ENCODE measurements at places on chromosomes 2 and 18.

GRCh38 chr2:166485558-166486178, 8.4 kb downstream of the SCN7A start:
- no peak overlapping the region for H3K4me3 ChIP-seq
- DNase-seq, result no peak
- no peaks in the 10 kb centered on the region for H3K36me3 ChIP-seq
- H3K4me1 ChIP-seq, result no peaks in the 10 kb centered on the region
- H3K27me3 ChIP-seq, result no peaks in the 10 kb centered on the region

- no peaks in the 10 kb centered on the region for H3K36me3 ChIP-seq
- no peaks in the 10 kb centered on the region for H3K27me3 ChIP-seq
- no peak for DNase-seq
- H3K4me1 ChIP-seq, result no peaks in the 10 kb centered on the region
Measured at GRCh38 chr2:29245742-29246382, 130.6 kb downstream of the CLIP4 start.

DNA sequence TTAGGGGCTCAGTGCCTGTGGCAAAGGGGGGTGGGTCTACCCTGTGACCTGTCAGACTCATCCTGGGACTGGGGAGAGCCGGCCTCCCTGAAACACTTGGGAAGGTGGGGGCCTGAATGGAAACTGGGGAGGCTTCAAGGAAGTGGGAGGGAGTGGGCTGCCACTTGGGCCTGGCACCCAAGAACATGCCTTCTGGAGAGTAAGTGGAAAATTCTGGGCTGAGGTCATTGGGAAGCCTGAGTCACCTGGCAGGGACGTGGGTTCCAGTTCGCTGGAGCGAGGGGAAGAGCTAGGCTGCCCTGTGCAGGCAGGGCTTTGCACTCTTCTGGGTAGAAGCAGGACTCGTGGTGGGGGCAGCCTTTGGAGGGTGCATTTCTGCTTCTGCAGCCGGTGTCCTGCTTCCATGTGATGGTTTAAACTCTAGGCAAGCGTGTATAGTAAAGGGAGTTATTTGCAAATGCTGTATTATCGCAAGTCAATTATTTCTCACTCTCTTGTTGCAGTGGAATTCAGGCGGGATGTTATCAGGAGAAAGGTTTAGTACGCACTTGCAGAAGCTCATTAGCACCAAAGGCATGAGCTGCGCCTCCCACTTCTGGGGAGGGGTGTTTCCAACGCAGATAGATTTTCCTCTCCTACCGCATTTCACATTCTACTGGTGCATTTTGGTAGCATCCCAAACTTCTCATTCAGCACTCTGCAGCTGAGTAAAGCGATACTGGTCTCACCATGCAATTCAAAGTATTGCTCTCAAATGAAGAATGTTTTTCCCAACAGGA, 3.8 kb downstream of the LRRFIP1 start:
- peaks cover 2% of the 10 kb centered on the region for H3K36me3 ChIP-seq
- no peak for DNase-seq

GRCh38 chr2:56754066-56754615, 570.4 kb downstream of the CCDC85A start:
- no peaks in the 10 kb centered on the region for H3K36me3 ChIP-seq
- H3K27me3 ChIP-seq, result no peaks in the 10 kb centered on the region
- H3K4me3 ChIP-seq, result no peak overlapping the region
- no peaks in the 10 kb centered on the region for H3K4me1 ChIP-seq
- no peak for DNase-seq

GRCh38 chr2:134469516-134470115, 215.7 kb downstream of the MGAT5 start:
- no peaks in the 10 kb centered on the region for H3K36me3 ChIP-seq
- H3K27me3 ChIP-seq, result no peaks in the 10 kb centered on the region
- no peaks in the 10 kb centered on the region for H3K4me1 ChIP-seq
- H3K4me3 ChIP-seq, result no peak overlapping the region
- no peak overlapping the region for H3K27ac ChIP-seq

DNA sequence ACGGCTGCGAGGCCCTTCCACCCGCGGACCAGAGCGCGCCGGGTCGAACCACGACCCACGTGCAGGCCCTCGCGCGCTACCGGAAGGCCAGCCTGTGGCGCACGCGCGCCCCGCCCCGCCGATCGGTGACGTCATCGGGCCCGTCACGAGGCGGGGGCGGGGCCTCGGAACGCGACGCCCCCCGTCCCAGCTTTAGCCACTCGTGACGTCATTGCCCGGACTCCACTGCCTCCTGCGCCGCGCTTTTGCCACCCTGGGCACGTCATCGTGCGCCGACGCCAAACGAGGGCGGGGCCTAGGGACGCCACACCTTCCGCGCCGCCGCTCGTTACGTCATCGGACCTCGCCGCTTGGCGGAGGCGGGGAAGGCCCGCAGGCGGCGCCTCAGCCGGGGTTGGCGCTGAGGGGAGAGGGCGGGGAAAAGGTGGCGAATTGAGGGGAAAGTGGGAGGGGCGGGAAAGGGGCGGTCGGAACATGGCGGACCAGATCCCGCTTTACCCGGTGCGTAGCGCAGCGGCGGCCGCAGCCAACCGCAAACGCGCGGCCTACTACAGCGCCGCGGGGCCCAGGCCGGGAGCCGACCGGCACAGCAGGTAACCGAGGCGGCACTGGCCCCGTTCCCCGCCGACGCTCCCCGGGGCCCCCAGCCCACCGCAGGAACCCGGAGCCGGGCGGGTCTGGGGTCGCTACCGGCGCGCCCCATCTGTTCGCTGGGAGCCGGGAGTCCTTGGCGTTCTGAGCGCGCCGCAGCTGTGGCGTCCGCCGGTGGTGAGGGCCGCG, at the start of gene ATP9B:
Gene ATP9B, plus strand, starts transcription at position 458 of the 780 bp plus-strand sequence. Its CDS starts 17 bp downstream, at position 475.
- no peaks in the 10 kb centered on the region for H3K27me3 ChIP-seq
- peak within 1 kb of the TSS; percentile 58 for H3K4me3 ChIP-seq
- no peaks in the 10 kb centered on the region for H3K36me3 ChIP-seq

- no peaks in the 10 kb centered on the region for H3K36me3 ChIP-seq
- H3K4me1 ChIP-seq, result peaks cover 4% of the 10 kb centered on the region
- H3K4me3 ChIP-seq, result no peak overlapping the region
- peaks cover 98% of the 10 kb centered on the region for H3K27me3 ChIP-seq
Measured at GRCh38 chr18:906416-907114, 1.9 kb downstream of the ADCYAP1 start.

GRCh38 chr2:14535156-14535555, 97.4 kb upstream of the LRATD1 start:
- no peaks in the 10 kb centered on the region for H3K27me3 ChIP-seq
- no peak overlapping the region for H3K4me3 ChIP-seq
- DNase-seq, result no peak
- H3K36me3 ChIP-seq, result no peaks in the 10 kb centered on the region
- H3K4me1 ChIP-seq, result no peaks in the 10 kb centered on the region

- H3K36me3 ChIP-seq, result no peaks in the 10 kb centered on the region
- no peaks in the 10 kb centered on the region for H3K27me3 ChIP-seq
- no peaks in the 10 kb centered on the region for H3K4me1 ChIP-seq
- no peak overlapping the region for H3K27ac ChIP-seq
- no peak for DNase-seq
Measured at GRCh38 chr2:157592948-157593347, 35.7 kb downstream of the ACVR1C start.

- peaks cover 8% of the 10 kb centered on the region for H3K4me1 ChIP-seq
- peaks cover 23% of the 10 kb centered on the region for H3K36me3 ChIP-seq
- no peaks in the 10 kb centered on the region for H3K27me3 ChIP-seq
- H3K27ac ChIP-seq, result no peak overlapping the region
- DNase-seq, result no peak
Measured at GRCh38 chr2:148877403-148877740, 2.3 kb downstream of the KIF5C start.

DNA sequence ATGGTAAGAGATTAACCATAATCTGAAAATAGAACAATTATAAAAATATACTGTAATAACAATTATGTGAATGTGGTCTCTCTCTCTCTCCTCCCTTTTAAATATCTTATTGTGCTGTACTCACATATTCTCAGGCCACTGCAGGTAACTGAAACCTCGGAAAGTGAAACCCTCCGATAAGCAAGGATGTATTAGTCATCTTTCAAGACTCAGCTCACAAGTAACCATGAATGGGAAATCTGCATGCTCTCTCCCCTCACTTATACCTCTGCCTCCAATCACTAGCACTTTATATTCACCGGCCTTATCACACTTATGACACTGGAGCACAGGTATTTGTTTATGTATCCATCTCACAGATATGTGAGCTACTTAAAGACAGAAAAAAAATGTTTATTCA, 139.7 kb downstream of the LRP2 start:
- H3K4me1 ChIP-seq, result no peaks in the 10 kb centered on the region
- H3K4me3 ChIP-seq, result no peak overlapping the region
- peaks cover 32% of the 10 kb centered on the region for H3K36me3 ChIP-seq
- H3K27me3 ChIP-seq, result no peaks in the 10 kb centered on the region
- no peak overlapping the region for H3K27ac ChIP-seq

DNA sequence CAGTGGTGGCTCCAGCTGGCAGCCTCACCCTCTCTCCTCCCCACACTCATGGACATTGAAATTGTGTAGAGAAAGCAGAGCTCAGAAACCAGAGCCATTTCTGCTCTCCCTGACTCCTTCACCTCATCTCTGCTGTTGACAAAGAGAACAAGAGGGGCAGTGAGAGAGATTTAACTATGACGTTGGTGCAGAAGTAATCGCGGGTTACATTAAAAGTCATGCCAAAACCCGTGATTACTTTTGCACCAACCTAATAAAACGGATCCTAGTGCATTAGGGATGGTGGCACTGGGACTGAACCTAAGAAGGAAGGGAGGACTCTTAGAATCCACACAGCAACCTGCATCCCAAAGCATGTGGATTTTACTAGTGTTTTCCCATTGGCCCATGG, 113.3 kb upstream of the CDC42EP3 start:
- no peak overlapping the region for H3K27ac ChIP-seq
- DNase-seq, result no peak
- no peaks in the 10 kb centered on the region for H3K36me3 ChIP-seq
- no peaks in the 10 kb centered on the region for H3K27me3 ChIP-seq
- no peak overlapping the region for H3K4me3 ChIP-seq
- H3K4me1 ChIP-seq, result no peaks in the 10 kb centered on the region

DNA sequence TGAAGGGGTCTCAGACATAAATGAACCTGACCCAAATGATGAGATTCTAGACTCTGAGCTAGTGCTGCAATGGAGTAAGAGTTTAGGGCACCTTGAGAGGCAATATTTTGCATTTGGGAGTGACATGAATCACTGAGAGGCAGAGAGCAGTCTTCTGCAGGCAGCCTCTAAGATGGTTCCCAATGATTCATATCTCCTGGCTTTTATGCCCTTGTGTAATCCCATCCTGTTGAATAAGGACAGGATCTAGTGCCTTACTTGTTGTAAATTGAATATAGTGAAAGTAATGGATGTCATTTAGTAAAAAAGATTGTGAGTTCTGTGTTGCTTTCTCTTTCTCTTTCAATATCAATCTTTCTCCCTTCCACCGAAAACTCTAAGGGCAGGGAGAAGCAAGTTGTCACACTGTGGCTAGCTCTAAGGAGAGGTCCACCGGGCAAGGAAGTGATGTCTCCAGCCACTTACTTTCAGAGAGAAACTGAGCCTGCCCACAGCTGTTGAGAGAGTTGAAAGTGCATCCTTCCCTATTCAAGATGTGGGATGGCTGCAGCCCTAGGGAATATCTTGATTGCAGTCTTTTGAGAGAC, 144.7 kb downstream of the TRIB2 start:
- no peaks in the 10 kb centered on the region for H3K4me1 ChIP-seq
- no peak overlapping the region for H3K4me3 ChIP-seq
- DNase-seq, result no peak
- H3K27me3 ChIP-seq, result no peaks in the 10 kb centered on the region
- H3K27ac ChIP-seq, result no peak overlapping the region

- DNase-seq, result no peak
- no peak overlapping the region for H3K4me3 ChIP-seq
- no peaks in the 10 kb centered on the region for H3K27me3 ChIP-seq
- H3K4me1 ChIP-seq, result no peaks in the 10 kb centered on the region
- H3K36me3 ChIP-seq, result no peaks in the 10 kb centered on the region
Measured at GRCh38 chr2:100141906-100142305, 484 bp downstream of the AFF3 start.

- no peaks in the 10 kb centered on the region for H3K4me1 ChIP-seq
- H3K27ac ChIP-seq, result no peak within 1 kb of the TSS
- no peaks in the 10 kb centered on the region for H3K27me3 ChIP-seq
- peak; percentile 64 for DNase-seq
- H3K36me3 ChIP-seq, result no peaks in the 10 kb centered on the region
- H3K4me3 ChIP-seq, result no peak within 1 kb of the TSS
Measured at GRCh38 chr2:223601932-223602666, at the start of gene SCG2. Gene SCG2 (minus strand): TSS chr2:223602361. CDS start chr2:223599282, 3,079 bp downstream.

GRCh38 chr2:234444893-234445292, 52.0 kb downstream of the ARL4C start:
- no peaks in the 10 kb centered on the region for H3K36me3 ChIP-seq
- no peak overlapping the region for H3K4me3 ChIP-seq
- H3K4me1 ChIP-seq, result peaks cover 24% of the 10 kb centered on the region
- H3K27ac ChIP-seq, result no peak overlapping the region
- DNase-seq, result no peak

- peak within 1 kb of the TSS; percentile 37 for H3K27ac ChIP-seq
- no peak within 1 kb of the TSS for H3K4me3 ChIP-seq
- no peaks in the 10 kb centered on the region for H3K36me3 ChIP-seq
- H3K4me1 ChIP-seq, result peaks cover 48% of the 10 kb centered on the region
Measured at GRCh38 chr2:27078267-27079194, at the start of gene EMILIN1. Gene EMILIN1 (plus strand): TSS chr2:27078615. CDS start chr2:27079066, 451 bp downstream.

GRCh38 chr2:216348756-216349308, 23.5 kb downstream of the MARCHF4 start:
- peak overlapping the region; percentile 68 for H3K27ac ChIP-seq
- no peak for DNase-seq
- H3K4me1 ChIP-seq, result peaks cover 12% of the 10 kb centered on the region
- H3K36me3 ChIP-seq, result no peaks in the 10 kb centered on the region
- no peak overlapping the region for H3K4me3 ChIP-seq

- H3K36me3 ChIP-seq, result peaks cover 98% of the 10 kb centered on the region
- H3K27me3 ChIP-seq, result no peaks in the 10 kb centered on the region
- no peaks in the 10 kb centered on the region for H3K4me1 ChIP-seq
Measured at GRCh38 chr2:127995725-127996124, 32.1 kb downstream of the SAP130 start.

- H3K36me3 ChIP-seq, result no peaks in the 10 kb centered on the region
- no peak overlapping the region for H3K4me3 ChIP-seq
- H3K27me3 ChIP-seq, result no peaks in the 10 kb centered on the region
- no peak for DNase-seq
Measured at GRCh38 chr18:4412286-4412685, 42.8 kb downstream of the DLGAP1 start.

GRCh38 chr2:220504938-220505503, 877.6 kb downstream of the SLC4A3 start:
- no peaks in the 10 kb centered on the region for H3K27me3 ChIP-seq
- no peaks in the 10 kb centered on the region for H3K36me3 ChIP-seq
- DNase-seq, result no peak
- H3K4me1 ChIP-seq, result no peaks in the 10 kb centered on the region
- H3K4me3 ChIP-seq, result no peak overlapping the region

GRCh38 chr2:238132463-238133450, 5.7 kb upstream of the KLHL30 start:
- H3K27ac ChIP-seq, result no peak overlapping the region
- H3K27me3 ChIP-seq, result no peaks in the 10 kb centered on the region
- DNase-seq, result no peak

DNA sequence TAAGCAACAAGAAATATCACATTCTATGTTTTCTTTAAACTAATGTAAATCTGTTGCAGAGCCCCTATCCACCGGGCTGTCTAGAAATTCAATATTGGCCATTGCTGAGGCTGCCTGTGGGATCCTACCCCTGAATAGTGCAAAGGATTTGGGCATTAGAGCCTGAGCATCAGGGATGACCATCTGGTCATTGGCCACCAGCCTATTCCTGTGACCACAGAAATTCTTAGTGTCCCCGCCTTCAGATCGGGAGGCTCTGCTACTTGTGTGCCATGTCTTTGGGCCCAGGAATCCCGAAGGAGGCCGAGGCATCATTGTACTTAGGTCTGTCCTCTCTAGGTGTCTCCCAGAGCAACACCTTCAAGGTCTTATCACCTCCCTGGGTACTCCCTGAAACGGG, 73.8 kb downstream of the HRH4 start:
- no peaks in the 10 kb centered on the region for H3K36me3 ChIP-seq
- H3K27ac ChIP-seq, result no peak overlapping the region
- H3K4me3 ChIP-seq, result no peak overlapping the region
- H3K4me1 ChIP-seq, result no peaks in the 10 kb centered on the region
- DNase-seq, result no peak
